ENCODE measurements at places on chromosomes 7 and 10. TPM values are rescaled to one million over a fixed set of nuclear protein-coding genes. Genes with fewer than 3 reads are reported as not detected.

- no peak overlapping the region for H3K4me3 ChIP-seq
- H3K36me3 ChIP-seq, result no peaks in the 10 kb centered on the region
- H3K27ac ChIP-seq, result no peak overlapping the region
- no peaks in the 10 kb centered on the region for H3K4me1 ChIP-seq
- DNase-seq, result no peak
- no peaks in the 10 kb centered on the region for H3K27me3 ChIP-seq
Observed at GRCh38 chr10:117581961-117582360, 39.4 kb downstream of the EMX2 start.

DNA sequence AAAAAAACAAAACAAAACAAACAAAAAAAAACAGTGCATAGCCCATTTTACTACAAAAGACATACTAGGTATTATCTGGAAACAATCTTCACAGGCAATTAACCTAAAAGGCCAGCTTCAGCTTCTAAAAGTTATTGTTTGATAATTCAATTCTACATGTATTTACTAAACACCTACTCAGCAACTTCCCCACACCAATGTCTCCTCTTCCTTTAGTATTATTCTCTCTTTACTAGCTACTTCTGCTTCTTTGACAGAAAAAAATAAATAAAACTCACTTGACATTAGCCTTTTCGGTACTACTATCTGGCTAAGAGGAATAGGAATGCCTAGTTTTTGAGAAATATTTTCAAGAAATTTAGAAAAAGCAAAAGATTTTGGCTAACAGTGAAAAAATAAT is 2.8 kb downstream of the TM9SF3 start:
- no peak overlapping the region for H3K27ac ChIP-seq
- no peak overlapping the region for H3K4me3 ChIP-seq
- H3K27me3 ChIP-seq, result no peaks in the 10 kb centered on the region
- no peak for DNase-seq
- H3K36me3 ChIP-seq, result no peaks in the 10 kb centered on the region
- H3K4me1 ChIP-seq, result peaks cover 17% of the 10 kb centered on the region

- DNase-seq, result no peak
- H3K4me1 ChIP-seq, result no peaks in the 10 kb centered on the region
Observed at GRCh38 chr10:122171302-122172075, 99.6 kb upstream of the BTBD16 start.

DNA sequence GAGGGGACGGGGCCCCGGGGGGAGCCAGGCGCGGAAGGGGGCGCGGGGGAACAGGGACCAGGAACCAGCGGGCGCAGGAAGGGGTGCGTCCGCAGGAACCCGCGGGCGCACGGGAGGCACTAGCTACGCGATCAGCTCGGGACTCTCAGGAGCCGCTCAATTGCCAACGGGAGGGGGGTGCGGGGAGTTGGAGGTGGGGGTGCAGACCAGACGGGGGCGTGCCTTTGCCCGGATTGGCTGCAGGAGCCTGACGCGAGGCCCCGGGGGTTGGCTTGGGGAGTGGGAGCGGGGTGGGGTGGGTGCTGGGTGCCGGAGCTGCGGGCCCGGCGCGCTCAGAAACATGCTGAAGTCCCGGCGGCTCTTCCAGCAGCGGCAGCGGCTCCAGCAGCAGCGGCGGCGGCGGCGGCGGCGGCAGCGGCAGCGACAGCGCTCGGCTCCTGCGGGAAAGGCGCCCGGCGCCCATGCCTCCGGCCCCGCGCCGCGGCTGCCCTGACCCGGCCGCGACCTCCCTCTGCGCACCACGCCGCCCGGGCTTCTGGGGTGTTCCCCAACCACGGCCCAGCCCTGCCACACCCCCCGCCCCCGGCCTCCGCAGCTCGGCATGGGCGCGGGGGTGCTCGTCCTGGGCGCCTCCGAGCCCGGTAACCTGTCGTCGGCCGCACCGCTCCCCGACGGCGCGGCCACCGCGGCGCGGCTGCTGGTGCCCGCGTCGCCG is at the start of gene ADRB1:
Gene ADRB1 (plus strand): TSS at position 335 of the 715 bp plus-strand sequence. CDS start 267 bp downstream, at position 602.
- peak; percentile 98 for DNase-seq
- H3K27me3 ChIP-seq, result no peaks in the 10 kb centered on the region
- H3K4me1 ChIP-seq, result no peaks in the 10 kb centered on the region
- H3K36me3 ChIP-seq, result no peaks in the 10 kb centered on the region
- peak within 1 kb of the TSS; percentile 97 for H3K27ac ChIP-seq

GRCh38 chr7:68700414-68700813 is 897.9 kb upstream of the AUTS2 start:
- no peak overlapping the region for H3K4me3 ChIP-seq
- no peaks in the 10 kb centered on the region for H3K36me3 ChIP-seq
- no peaks in the 10 kb centered on the region for H3K27me3 ChIP-seq
- H3K27ac ChIP-seq, result no peak overlapping the region
- DNase-seq, result no peak

TMEM236 gene
- total RNA-seq, result 0.14 TPM

CD36 gene
- total RNA-seq, result 7.2 TPM

DNA sequence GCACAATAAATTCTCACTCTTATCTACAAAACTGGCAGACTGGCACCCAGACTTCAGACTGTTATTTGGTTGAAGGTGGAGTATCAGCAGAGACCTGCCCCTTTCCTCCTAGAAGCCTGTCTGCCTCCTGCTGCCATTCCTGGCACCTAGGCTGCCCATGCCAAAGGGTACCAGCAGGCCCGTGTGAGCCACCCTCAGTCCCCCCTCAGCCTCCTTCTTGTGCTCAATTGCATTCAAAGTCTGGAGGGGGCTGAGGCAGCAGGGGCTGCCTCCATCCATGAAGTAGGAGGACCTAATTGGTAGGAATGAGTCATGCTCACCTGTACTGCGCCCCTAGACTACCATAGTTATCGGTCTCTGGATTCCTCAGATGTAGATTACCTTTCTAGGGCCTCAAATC is 440.9 kb upstream of the GRM3 start:
- no peak overlapping the region for H3K4me3 ChIP-seq
- H3K36me3 ChIP-seq, result no peaks in the 10 kb centered on the region
- no peaks in the 10 kb centered on the region for H3K4me1 ChIP-seq
- H3K27ac ChIP-seq, result no peak overlapping the region

DNA sequence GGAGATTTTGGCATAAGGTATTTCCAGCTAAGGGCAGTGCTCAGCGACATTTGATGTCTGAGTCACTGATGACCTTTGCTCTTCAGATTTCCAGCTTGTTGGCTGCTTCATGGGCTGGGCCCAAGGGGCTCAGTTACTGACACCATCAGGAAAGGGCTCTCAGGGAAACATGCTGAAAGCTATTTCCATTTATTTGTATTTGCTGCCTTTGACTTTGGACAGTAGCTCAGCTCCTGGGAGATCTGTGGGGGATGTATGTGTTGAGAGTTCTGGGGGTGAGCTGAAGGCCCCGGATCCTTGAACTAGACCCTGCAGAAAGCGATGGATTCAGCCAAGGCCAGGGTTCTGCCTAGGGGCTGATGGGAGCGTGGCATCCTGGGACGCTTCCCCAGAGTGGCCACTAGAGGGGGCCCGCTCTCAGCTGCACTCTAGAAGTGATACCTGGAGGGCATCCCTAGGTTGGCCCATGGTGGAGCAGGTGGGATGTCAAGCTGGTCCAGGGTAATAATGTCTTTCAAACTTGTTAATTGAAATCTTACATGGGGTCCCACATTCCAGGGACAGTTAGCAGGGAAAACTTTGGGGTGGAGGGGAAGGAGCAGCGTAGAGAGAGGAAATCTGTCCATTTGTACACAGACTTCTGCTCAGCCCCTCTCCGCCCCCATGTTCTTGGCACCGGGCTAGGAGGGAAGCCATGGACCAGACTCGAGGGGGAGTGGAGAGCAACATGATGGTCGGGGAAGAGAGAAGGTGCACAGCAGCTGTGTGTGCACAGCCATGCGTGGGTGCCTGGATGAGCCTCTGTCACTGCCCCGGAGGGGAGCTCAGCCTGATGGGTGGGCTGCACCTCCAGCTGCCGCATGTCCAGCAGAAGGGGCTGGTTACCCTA is 3.0 kb upstream of the BTBD16 start:
- no peak overlapping the region for H3K27ac ChIP-seq
- no peaks in the 10 kb centered on the region for H3K4me1 ChIP-seq
- no peak for DNase-seq
- H3K36me3 ChIP-seq, result no peaks in the 10 kb centered on the region
- no peak overlapping the region for H3K4me3 ChIP-seq

- no peaks in the 10 kb centered on the region for H3K27me3 ChIP-seq
- no peaks in the 10 kb centered on the region for H3K4me1 ChIP-seq
- H3K27ac ChIP-seq, result no peak overlapping the region
- H3K4me3 ChIP-seq, result no peak overlapping the region
Observed at GRCh38 chr7:50268223-50268622, 36.3 kb upstream of the IKZF1 start.

SYNPO2L gene
- total RNA-seq, result 0.23 TPM

Measured in prostate gland (tissue), 2 donors.